Tibial nerve (tissue), 4 donors: ENCODE measurements at places on chromosomes 7 and 10. TPM values are rescaled to one million over a fixed set of nuclear protein-coding genes. Genes with fewer than 3 reads are reported as not detected.

ABCB4 gene
- total RNA-seq = 1.1 TPM

PON1 gene
- total RNA-seq = not detected

KLF14 gene
- total RNA-seq = not detected

CYP3A4 gene
- total RNA-seq = 1.5 TPM

ACTL6B gene
- total RNA-seq = not detected

DNA sequence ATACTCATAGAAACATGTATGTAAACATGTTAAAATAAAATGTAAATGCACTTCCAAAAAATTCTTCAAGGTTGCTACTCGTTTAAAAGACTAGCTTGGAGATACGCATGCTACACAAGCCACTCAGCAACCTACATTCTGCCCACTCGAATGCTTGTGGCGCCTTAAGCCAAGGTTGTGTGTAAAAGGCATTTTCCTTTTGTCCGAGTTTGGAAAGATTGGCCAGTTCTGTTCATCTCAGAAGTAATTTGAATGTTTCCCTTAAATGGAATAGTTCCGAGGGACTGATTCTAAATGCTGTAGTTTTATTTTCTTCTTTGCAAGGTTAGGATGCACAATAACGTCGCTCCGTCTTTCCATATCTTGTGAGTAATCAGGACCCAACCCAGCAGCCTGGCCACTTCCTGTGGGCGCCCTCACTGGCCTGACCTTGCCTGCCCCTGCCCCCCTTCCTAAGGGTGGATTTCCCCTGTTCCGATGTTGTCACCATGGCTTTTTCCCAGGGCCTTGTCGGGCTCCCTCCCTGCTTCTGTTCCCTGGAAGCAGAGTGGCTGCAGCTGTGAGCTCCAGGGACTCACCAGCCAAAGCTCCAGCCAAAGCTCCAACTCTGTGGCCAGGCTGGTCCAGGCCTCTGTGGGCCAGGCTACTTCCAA, 70.6 kb downstream of the PTPRE start:
- H3K27me3 ChIP-seq = no peaks in the 10 kb centered on the region
- peak overlapping the region; percentile 67 for H3K27ac ChIP-seq
- peak; percentile 35 for DNase-seq

GRCh38 chr7:148967032-148967372, 61.3 kb downstream of the PDIA4 start:
- no peaks in the 10 kb centered on the region for H3K27me3 ChIP-seq
- no peaks in the 10 kb centered on the region for H3K36me3 ChIP-seq

DNA sequence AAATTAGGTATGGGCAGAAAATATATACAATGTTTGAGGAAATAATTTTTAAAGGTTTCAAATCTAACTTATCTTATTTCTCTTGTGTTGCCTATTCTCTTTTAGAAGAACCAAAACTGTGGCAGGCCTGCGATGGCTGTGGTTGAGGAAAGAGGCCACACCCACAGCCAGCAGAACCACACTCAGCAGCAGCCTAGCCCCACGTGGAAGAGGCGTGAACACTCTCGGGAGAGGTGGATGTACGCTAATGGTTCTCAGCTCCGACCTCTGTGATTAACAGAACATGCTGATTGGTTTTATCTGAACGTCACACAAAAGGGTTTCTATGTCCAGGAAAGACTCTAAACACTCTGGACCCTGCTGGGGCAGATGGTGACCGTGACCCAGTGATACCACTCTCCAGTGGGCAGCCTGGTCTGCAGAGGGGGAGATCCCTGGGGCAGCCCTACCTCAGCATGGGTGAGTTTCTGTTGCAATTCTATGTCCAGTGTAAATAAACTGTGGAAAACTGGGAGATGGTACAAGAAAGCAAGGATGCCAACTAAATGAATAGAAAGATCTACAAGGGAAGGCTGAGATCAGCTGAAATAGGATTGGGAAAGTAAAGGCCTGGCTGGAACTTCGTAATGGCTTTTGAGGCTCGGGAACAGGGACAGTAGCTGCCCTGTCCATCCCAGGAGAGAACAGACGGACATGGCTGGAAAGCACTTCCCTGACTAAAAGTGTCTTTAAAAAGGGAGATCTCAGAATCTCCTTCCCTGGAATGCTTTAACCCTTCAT, 26.6 kb downstream of the DIP2C start:
- DNase-seq = no peak
- peak overlapping the region; percentile 86 for H3K27ac ChIP-seq
- H3K36me3 ChIP-seq = no peaks in the 10 kb centered on the region
- no peaks in the 10 kb centered on the region for H3K27me3 ChIP-seq

DNA sequence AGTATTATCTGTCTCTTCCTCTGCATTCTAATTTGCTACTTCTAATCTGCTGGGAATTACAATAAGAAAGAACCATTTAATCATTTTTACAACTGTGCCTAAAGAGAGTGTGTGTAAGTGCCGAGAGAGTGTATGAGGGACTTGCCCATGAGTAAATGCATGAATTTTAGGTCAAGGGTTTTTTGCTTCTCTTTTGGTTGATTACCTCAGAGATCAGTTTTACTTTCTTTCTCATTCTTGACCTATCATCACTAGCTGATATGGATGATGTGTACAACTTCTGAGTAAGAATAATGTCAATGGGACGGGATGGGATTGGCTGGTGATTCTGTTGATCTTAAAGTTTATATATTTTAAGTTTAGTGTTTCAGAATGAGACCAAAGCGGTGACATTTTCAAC, 47.8 kb downstream of the IKZF1 start:
- no peaks in the 10 kb centered on the region for H3K4me1 ChIP-seq
- H3K36me3 ChIP-seq = no peaks in the 10 kb centered on the region
- no peaks in the 10 kb centered on the region for H3K27me3 ChIP-seq
- no peak overlapping the region for H3K4me3 ChIP-seq
- H3K27ac ChIP-seq = no peak overlapping the region
- no peak for DNase-seq

- no peaks in the 10 kb centered on the region for H3K36me3 ChIP-seq
- DNase-seq = no peak
- H3K4me1 ChIP-seq = no peaks in the 10 kb centered on the region
- no peak overlapping the region for H3K27ac ChIP-seq
- no peak overlapping the region for H3K4me3 ChIP-seq
Observed at GRCh38 chr10:44539178-44539577, 154.3 kb upstream of the CXCL12 start.

DNA sequence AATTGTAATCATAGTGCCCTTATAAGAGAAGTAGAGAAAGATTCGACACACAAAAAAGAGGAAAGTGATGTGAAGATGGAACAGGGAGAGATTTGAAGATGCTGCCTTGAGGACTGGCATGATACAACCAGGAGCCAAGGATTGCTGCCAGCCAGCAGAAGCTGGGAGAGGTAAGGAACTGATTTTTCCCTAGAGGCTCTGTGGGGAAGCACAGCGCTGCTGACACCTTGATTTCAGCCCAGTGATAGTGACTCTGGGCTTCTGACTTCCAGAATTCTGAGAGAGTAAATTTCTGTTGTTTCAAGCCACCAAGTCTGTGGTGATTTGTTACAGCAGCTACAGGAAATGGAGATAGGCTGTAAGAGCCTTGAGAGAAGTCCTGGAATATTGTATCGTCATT, 98.2 kb downstream of the RAB11FIP2 start:
- DNase-seq = no peak
- H3K27me3 ChIP-seq = no peaks in the 10 kb centered on the region

GRCh38 chr7:8511855-8512254, 78.4 kb downstream of the NXPH1 start:
- DNase-seq = peak; percentile 13
- H3K27ac ChIP-seq = no peak overlapping the region
- no peaks in the 10 kb centered on the region for H3K4me1 ChIP-seq
- H3K36me3 ChIP-seq = no peaks in the 10 kb centered on the region
- no peak overlapping the region for H3K4me3 ChIP-seq
- H3K27me3 ChIP-seq = no peaks in the 10 kb centered on the region

GRCh38 chr7:15609287-15609686, 47.5 kb upstream of the AGMO start:
- no peak overlapping the region for H3K4me3 ChIP-seq
- no peaks in the 10 kb centered on the region for H3K36me3 ChIP-seq
- DNase-seq = no peak
- H3K4me1 ChIP-seq = no peaks in the 10 kb centered on the region

- H3K4me1 ChIP-seq = no peaks in the 10 kb centered on the region
Observed at GRCh38 chr10:5564537-5565204, 39.9 kb downstream of the CALML3 start.

DNA sequence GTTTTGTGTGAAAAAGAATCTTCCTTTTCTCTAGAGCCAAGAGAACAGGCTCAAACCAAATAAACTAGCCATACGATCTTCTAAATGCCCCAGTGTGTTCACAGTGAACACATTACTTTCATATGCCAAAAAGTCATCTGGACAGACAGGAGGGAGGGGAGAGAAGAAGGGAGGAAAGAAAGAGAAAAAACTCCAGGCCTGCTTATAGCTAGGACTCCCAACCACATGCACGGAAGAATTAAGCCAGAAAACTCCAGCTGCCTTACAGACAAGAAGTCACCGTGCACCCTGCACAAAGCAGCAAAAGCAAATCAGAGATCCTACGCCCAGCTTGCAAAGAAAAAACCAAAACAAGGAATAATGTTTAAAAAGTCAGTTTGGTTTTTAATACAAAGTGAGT, 34.3 kb downstream of the SNX8 start:
- H3K36me3 ChIP-seq = peaks cover 8% of the 10 kb centered on the region
- H3K4me3 ChIP-seq = no peak overlapping the region
- H3K27me3 ChIP-seq = no peaks in the 10 kb centered on the region

DNA sequence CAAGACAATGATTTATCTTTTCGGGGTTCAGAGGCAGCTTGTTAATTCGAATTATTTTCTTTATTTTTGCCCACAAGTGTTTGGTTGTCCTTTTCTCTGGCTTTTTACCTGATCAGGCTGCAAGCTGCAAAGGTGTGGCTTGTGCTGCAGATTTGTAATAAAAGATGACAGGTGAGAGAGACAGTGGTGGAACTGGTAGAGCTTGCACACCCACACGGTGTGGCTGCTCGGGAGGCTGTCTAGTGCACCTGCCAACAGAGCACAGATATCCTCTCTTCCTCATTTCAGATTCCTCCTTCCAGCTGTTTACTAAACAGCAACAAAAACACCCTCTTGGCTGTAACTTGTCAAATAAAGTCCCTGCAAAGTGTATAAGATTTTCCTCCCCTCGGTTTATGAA, 9.2 kb downstream of the GJD4 start:
- no peak for DNase-seq
- no peak overlapping the region for H3K4me3 ChIP-seq
- no peaks in the 10 kb centered on the region for H3K36me3 ChIP-seq
- no peaks in the 10 kb centered on the region for H3K4me1 ChIP-seq
- H3K27me3 ChIP-seq = peaks cover 9% of the 10 kb centered on the region

- no peak overlapping the region for H3K27ac ChIP-seq
- no peaks in the 10 kb centered on the region for H3K27me3 ChIP-seq
- H3K4me3 ChIP-seq = no peak overlapping the region
- H3K4me1 ChIP-seq = no peaks in the 10 kb centered on the region
- no peak for DNase-seq
Observed at GRCh38 chr10:70892631-70893030, 4.3 kb upstream of the PCBD1 start.

- no peaks in the 10 kb centered on the region for H3K36me3 ChIP-seq
- no peaks in the 10 kb centered on the region for H3K27me3 ChIP-seq
- no peak for DNase-seq
- no peaks in the 10 kb centered on the region for H3K4me1 ChIP-seq
- H3K27ac ChIP-seq = no peak overlapping the region
- no peak overlapping the region for H3K4me3 ChIP-seq
Observed at GRCh38 chr7:105376908-105377533, 11.7 kb downstream of the SRPK2 start.

- H3K27me3 ChIP-seq = no peaks in the 10 kb centered on the region
- H3K4me1 ChIP-seq = no peaks in the 10 kb centered on the region
- no peak overlapping the region for H3K4me3 ChIP-seq
- peaks cover 3% of the 10 kb centered on the region for H3K36me3 ChIP-seq
- no peak overlapping the region for H3K27ac ChIP-seq
Observed at GRCh38 chr10:95425592-95426465, 135.0 kb upstream of the PDLIM1 start.

GRCh38 chr7:122217125-122217524, 73.1 kb upstream of the AASS start:
- H3K27ac ChIP-seq = no peak overlapping the region
- no peak for DNase-seq
- H3K27me3 ChIP-seq = no peaks in the 10 kb centered on the region
- H3K4me3 ChIP-seq = no peak overlapping the region
- H3K36me3 ChIP-seq = no peaks in the 10 kb centered on the region

- H3K36me3 ChIP-seq = no peaks in the 10 kb centered on the region
- no peak overlapping the region for H3K4me3 ChIP-seq
- peaks cover 23% of the 10 kb centered on the region for H3K4me1 ChIP-seq
- no peaks in the 10 kb centered on the region for H3K27me3 ChIP-seq
- DNase-seq = no peak
Observed at GRCh38 chr7:100441641-100442535, 5.6 kb upstream of the PPP1R35 start.

DNA sequence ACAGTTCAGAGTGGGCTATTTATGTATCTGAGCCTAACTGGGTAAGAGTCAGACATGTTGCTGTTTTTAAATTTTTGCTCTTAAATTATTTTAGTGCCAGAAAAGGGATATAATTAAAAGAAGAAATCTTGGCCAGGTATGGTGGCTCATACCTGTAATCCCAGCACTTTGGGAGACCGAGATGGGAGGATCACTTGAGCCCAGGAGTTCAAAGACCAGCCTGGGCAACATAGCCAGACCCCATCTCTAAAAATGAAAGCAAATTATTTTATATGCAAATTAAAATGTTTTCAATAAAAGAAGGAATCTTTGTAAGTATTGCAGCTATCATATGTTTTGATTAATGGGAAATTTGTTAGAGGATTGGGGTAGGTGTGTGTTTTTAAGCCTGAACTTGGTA, 39.3 kb downstream of the BNIP3 start:
- H3K4me3 ChIP-seq = no peak overlapping the region
- no peak for DNase-seq
- no peaks in the 10 kb centered on the region for H3K27me3 ChIP-seq
